T-cell (primary cell): ENCODE measurements at places on chromosomes 1 and 21. TPM values are rescaled to one million over a fixed set of nuclear protein-coding genes. Genes with fewer than 3 reads are reported as not detected.
A peak's percentile ranks its signal among the peaks of the same experiment; 100 is the strongest.

The OR2L5 gene
- total RNA-seq: 0.09 TPM

The KRTAP22-2 gene
- total RNA-seq: not detected

The SPATA45 gene
- not detected for total RNA-seq

The SPRR2F gene
- total RNA-seq: not detected

The ANXA9 gene
- not detected for total RNA-seq

The DENND2D gene
- 231 TPM for total RNA-seq

GRCh38 chr21:15560383-15561056 is 169.3 kb upstream of the USP25 start:
- no peak overlapping the region for H3K4me3 ChIP-seq
- no peak overlapping the region for H3K27ac ChIP-seq
- H3K27me3 ChIP-seq: no peaks in the 10 kb centered on the region

GRCh38 chr1:177627148-177627910 is 342.5 kb downstream of the SEC16B start:
- no peaks in the 10 kb centered on the region for H3K27me3 ChIP-seq
- H3K4me1 ChIP-seq: no peaks in the 10 kb centered on the region
- no peaks in the 10 kb centered on the region for H3K36me3 ChIP-seq
- no peak overlapping the region for H3K27ac ChIP-seq

DNA sequence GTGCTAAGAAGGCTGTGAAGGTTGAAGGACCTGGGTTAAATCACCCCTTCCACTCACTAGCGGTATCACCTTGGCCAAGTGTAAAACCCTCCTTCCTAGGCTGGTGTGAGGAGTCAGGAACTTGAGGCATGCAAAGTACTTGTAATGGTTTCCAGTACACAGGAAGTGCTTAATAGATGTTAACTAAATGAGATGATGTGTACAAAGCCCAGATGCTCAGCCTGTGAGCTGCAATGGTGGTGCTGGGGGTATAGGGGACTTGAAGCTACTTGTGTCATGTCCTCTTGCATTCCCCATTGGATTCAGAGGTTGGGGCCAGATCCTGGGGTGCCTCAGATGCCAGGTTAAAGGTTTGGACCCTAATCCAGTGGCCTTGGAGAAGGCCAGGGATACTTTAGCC is 75.5 kb downstream of the EPHB2 start:
- no peak overlapping the region for H3K4me3 ChIP-seq
- no peak for DNase-seq
- no peak overlapping the region for H3K27ac ChIP-seq
- no peaks in the 10 kb centered on the region for H3K36me3 ChIP-seq
- no peaks in the 10 kb centered on the region for H3K4me1 ChIP-seq

GRCh38 chr1:56175211-56175610 is 404.2 kb downstream of the PLPP3 start:
- no peak overlapping the region for H3K27ac ChIP-seq
- peaks cover 4% of the 10 kb centered on the region for H3K4me1 ChIP-seq
- no peak for DNase-seq
- no peaks in the 10 kb centered on the region for H3K36me3 ChIP-seq
- H3K4me3 ChIP-seq: no peak overlapping the region
- no peaks in the 10 kb centered on the region for H3K27me3 ChIP-seq

DNA sequence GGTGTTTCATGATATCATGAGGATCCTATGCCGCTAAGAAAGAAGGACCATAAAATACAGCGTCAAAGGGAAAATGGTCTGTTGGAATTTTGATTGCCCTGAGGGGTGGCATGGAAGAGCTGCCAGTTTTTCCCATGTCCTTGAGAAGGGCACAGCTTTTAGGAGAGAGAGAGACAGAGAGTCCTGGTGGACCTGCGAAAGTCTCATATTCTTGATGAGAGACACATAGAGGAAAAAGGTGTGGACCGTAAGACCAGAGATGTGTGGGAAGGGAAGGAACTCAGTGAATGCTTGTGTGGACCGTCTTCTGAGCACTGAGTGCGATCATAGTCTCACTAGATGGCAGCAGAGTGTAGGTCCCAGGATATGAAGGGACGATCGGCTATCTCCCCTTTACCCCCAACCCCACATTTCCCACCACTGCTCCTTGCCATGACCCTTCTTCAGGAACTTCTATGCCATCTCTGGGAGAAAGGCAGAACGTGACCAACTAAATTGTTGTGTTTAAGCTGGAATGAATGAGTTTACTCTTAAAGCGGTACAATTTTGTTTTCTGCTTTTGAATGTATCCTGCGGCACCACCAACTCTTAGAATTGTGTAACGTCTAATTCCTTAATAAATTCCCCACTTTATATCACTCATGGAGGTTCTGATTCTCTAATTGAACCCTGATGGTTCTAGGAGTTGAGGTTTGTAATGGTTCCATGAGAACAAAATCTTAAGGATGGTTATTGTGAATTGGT is 117.7 kb downstream of the CTH start:
- DNase-seq: no peak
- no peak overlapping the region for H3K27ac ChIP-seq
- no peaks in the 10 kb centered on the region for H3K4me1 ChIP-seq
- H3K36me3 ChIP-seq: no peaks in the 10 kb centered on the region

- no peaks in the 10 kb centered on the region for H3K36me3 ChIP-seq
- H3K4me3 ChIP-seq: no peak overlapping the region
- H3K27ac ChIP-seq: no peak overlapping the region
- no peaks in the 10 kb centered on the region for H3K27me3 ChIP-seq
- DNase-seq: no peak
Observed at GRCh38 chr1:47976267-47976666, 20.9 kb downstream of the TRABD2B start.

DNA sequence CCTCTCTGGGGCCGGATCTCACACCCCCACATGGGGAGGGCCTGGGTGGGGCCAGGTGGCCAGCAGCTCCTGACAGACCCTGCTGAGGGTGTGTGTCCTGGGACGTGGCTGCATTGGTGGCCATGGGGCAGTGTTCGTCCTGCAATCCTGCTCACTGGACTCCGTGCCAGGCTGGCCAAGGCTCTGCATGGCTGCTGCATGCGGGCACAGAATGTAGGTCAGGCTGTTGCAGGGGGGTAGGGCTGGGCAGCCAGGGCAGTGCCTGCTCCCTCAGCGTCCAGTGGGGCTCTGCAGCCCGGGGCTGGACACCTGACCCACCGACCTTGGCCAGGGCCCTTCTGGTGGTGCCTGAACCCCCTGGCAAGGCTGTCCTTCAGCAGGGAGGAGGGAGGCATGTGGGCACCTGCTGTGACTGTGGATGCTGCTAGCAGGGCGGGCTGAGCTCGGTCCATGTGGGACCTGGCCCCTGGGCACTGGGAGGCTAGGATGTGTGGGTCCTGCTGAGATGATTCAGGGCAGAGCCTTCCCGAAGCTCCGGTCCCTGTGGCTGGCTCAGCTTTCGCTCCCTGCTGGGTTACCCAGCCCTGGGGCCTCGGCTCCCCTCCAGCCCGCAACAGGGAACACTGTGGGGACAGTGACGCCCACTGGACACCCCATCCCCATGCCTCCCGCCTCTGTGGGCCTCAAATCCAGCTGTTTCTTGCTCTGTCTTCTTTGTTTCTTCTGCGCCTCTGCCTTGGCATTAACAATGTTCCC is 14.9 kb upstream of the PLCH2 start:
- H3K27ac ChIP-seq: no peak overlapping the region
- H3K4me3 ChIP-seq: no peak overlapping the region
- no peaks in the 10 kb centered on the region for H3K36me3 ChIP-seq
- peaks cover 7% of the 10 kb centered on the region for H3K4me1 ChIP-seq
- no peaks in the 10 kb centered on the region for H3K27me3 ChIP-seq
- DNase-seq: no peak

- H3K27me3 ChIP-seq: no peaks in the 10 kb centered on the region
- H3K27ac ChIP-seq: no peak overlapping the region
- no peak for DNase-seq
- H3K36me3 ChIP-seq: no peaks in the 10 kb centered on the region
- no peak overlapping the region for H3K4me3 ChIP-seq
Observed at GRCh38 chr1:73066866-73067265, 784.5 kb upstream of the NEGR1 start.

- no peak overlapping the region for H3K4me3 ChIP-seq
- no peak overlapping the region for H3K27ac ChIP-seq
- no peaks in the 10 kb centered on the region for H3K4me1 ChIP-seq
- no peaks in the 10 kb centered on the region for H3K36me3 ChIP-seq
Observed at GRCh38 chr1:152777510-152778137, 2.7 kb downstream of the LCE1F start.

GRCh38 chr1:76496871-76497270 is 370.4 kb upstream of the ST6GALNAC5 start:
- DNase-seq: no peak
- no peak overlapping the region for H3K27ac ChIP-seq
- H3K4me1 ChIP-seq: peaks cover 13% of the 10 kb centered on the region

DNA sequence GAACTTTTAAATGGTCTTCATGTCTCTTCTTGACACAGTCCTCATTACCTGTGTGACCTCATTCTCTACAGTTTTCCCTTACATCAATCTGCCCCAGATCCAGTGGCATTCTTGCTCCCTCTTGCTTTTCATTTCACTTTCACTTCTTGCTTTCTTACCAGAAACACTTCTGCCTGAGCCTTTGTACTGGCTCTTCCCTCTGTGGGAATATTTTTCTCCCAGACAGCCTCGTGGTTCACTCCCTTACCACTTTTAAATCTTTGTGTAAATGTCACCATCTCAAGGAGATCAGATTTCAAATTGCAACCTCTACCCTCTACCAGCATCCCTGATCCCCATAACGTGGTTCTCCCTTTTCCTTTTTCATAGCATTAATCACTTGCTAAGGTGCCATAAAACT is 73.2 kb downstream of the DISC1 start:
- no peaks in the 10 kb centered on the region for H3K27me3 ChIP-seq
- H3K27ac ChIP-seq: no peak overlapping the region
- no peak for DNase-seq
- peaks cover 5% of the 10 kb centered on the region for H3K36me3 ChIP-seq
- H3K4me3 ChIP-seq: no peak overlapping the region
- H3K4me1 ChIP-seq: no peaks in the 10 kb centered on the region

GRCh38 chr1:207218512-207219362 is 102.7 kb upstream of the CD55 start:
- H3K27me3 ChIP-seq: peaks cover 3% of the 10 kb centered on the region
- DNase-seq: no peak
- H3K36me3 ChIP-seq: no peaks in the 10 kb centered on the region
- no peak overlapping the region for H3K4me3 ChIP-seq
- no peaks in the 10 kb centered on the region for H3K4me1 ChIP-seq

DNA sequence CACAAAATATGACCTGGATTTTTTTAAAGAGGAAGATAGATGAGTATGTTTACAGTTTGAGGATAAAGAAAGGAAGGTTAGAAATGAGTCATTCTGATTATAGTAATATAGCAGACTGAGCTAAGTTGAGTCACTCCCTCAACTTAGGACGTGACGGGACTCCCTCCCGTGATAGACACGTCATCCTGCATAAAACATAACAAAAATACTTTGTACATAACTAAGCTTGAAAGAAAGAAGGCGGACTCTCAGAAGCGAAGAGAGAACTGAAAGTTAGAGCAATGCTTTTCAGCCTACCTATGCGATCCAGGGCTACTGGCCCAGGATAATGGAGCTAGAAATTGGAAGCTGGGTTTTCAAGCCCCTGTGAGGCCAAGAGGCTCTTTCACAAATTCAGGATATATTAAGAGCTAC is 53.0 kb upstream of the DESI2 start:
- DNase-seq: no peak
- H3K27ac ChIP-seq: no peak overlapping the region
- H3K4me1 ChIP-seq: no peaks in the 10 kb centered on the region
- no peak overlapping the region for H3K4me3 ChIP-seq
- H3K27me3 ChIP-seq: no peaks in the 10 kb centered on the region

DNA sequence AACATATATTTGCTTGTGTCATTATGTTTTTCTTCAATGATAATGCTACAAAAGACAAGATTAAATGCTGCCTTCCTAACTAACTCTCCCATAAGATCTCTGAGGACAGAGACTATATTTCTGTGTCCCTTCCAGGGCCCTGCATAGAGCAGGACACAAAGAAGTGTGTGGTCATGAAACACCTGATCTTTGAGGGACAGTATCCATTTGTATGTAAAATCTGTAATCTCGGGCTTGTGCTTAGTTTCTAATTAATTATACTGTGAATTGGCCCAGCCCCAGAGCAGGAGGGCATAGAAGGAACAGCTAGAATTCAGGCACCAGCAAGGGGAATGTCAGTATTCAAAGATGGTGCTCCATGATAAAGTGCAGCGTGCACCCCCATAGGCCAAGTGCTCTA is 374.9 kb downstream of the HHAT start:
- H3K27me3 ChIP-seq: no peaks in the 10 kb centered on the region
- no peak for DNase-seq
- H3K4me1 ChIP-seq: no peaks in the 10 kb centered on the region
- H3K27ac ChIP-seq: no peak overlapping the region
- H3K36me3 ChIP-seq: no peaks in the 10 kb centered on the region
- no peak overlapping the region for H3K4me3 ChIP-seq

- H3K4me1 ChIP-seq: peaks cover 50% of the 10 kb centered on the region
- no peak for DNase-seq
Observed at GRCh38 chr21:46551636-46552241, 53.1 kb downstream of the S100B start.

DNA sequence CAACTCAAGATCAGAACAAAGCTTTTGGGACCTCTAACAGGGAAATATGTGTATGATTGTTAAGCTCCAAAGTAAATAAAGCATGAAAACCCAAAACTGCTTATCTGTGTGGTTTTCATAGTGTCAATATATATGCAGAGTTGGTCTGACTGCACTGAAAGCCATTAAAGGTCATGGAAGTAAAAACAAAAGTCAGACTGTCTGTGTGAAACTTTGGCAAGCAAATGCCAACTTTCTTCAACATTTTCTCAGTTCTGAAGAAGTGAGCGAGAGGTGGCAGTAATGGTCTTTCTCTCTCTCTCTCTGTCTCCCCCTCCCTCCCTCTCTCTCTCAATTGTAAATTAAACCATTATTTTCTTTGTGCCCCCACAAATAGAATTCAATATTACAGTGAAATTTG is 100.1 kb upstream of the S1PR1 start:
- DNase-seq: peak; percentile 12
- peak overlapping the region; percentile 43 for H3K27ac ChIP-seq
- peaks cover 38% of the 10 kb centered on the region for H3K4me1 ChIP-seq

DNA sequence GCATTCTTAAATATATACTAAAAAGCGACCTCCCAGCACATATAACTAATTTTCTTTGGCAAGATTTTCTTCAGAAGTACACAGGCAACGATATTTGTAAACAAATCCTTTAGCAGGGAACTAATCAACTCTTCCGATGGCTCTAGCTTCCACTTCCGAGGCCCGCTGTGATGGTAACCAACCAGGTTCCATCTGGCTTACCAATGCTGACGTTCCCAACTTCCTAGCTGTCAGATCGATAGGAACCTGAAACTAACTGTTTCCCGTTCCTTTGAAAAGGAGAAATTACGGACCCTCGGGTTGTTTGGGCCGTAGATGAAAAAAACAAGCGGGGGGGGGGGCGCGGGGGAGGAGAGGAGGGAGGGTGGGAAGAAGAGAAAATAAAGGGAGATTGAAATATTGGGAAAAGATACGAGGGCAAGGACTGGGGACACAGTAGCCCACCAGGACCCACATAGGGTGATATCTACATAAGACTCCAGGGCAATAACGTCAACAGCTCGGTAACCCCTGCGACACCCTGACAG is 513 bp downstream of the GTF2B start:
- no peak for DNase-seq
- H3K27me3 ChIP-seq: no peaks in the 10 kb centered on the region
- peaks cover 22% of the 10 kb centered on the region for H3K4me1 ChIP-seq
- H3K27ac ChIP-seq: peak overlapping the region; percentile 86
